NCI-H1436 treated with DMSO at 0.1 percent for 48 hours (cell line): ENCODE measurements at places on chromosomes 11 and 22.

GRCh38 chr11:67614730-67615714 lies 8.3 kb downstream of the NDUFV1 start:
- DNase-seq = no peak

- DNase-seq = no peak
These were observed 96.2 kb downstream of the LARGE2 start for GRCh38 chr11:46018651-46019050.

- DNase-seq = no peak
These were observed 1203.4 kb downstream of the TBC1D22A start for GRCh38 chr22:47965896-47966295.

- DNase-seq = no peak
These were observed 21.4 kb upstream of the ACRV1 start for GRCh38 chr11:125701858-125702621.

- no peak for DNase-seq
These were observed 530.7 kb upstream of the CHORDC1 start for GRCh38 chr11:90753546-90753945.

DNA sequence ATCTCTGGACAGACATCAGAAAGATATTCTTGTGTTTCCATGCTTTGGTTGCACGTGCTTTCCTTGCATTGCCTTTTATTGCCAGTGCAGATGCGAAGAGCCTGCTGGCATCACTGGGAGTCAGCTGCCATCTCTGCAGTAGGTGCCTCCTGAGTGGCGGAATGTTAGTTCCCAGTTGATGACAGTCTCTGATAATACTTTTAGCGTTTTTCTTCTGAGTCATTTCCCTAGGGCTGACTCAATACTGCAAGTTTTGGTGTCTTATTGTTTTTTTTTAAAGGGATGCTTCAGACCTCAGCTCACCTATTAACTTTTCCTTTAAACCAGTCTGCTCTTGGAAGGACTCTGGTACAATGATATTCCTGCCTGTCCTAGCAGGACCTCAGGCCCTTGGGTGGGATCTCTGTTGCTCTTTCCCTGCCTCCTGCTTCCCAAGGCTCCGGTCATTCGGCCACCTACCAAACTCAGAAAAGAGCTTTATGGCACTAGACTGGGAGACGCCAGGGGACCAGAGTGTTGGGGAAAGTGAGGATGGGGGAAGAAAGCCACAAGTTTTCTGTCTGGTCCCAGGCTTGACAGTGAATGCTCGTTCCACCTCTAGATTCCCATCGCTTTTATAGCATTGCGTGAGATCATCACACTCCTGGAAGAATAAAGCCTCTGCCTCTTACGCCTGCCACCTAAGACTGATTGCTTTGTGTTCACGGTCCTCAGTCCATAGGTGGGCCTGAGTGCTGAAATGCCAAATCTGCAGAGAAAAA lies 308.7 kb downstream of the DDX10 start:
- no peak for DNase-seq

- DNase-seq = no peak
These were observed 92.2 kb downstream of the STK33 start for GRCh38 chr11:8501836-8502235.

- no peak for DNase-seq
These were observed 27.7 kb upstream of the MUC5B start for GRCh38 chr11:1194977-1195681.

- no peak for DNase-seq
These were observed 267.6 kb upstream of the TENM4 start for GRCh38 chr11:79708319-79708932.

GRCh38 chr11:45436118-45436517 lies 150.0 kb upstream of the SYT13 start:
- no peak for DNase-seq

DNA sequence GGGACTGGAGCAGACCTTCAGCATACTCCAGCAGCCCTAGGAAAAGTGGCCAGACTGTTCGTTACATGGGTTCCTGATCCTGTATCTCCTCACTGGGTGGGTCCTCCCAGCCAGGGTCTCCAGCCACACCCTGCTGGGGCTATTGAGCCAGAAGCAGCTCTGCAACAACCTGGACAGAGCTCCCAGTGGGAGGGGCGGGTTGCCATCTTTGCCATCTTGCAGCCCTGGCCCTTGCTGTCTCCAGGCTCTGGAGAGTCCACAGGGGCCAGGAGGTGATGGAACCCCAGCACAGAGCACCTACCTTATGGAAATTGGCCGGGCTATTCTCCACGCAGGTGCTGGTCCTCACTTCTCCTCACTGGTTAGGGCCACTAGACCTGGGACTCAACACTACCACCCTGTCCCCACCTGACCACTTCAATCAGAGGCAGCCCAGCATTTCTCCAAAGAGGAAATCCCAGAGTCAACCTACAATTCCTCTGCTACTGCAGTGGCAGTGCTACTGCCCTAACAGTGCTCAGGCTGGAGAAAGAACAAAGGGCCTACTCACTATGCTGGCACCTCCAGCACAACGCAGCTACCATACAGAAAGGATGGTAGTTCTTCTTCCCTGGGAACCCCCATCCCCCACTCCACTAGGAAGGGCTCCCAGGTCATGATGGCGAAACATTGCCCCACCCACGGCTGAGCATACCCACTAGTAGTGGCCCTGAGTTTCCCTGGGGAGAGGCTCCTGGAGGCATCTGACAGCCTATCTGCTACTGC lies 290.2 kb upstream of the NCAM1 start:
- DNase-seq = no peak

GRCh38 chr22:45867118-45867905 lies 109.7 kb downstream of the WNT7B start:
- no peak for DNase-seq

DNA sequence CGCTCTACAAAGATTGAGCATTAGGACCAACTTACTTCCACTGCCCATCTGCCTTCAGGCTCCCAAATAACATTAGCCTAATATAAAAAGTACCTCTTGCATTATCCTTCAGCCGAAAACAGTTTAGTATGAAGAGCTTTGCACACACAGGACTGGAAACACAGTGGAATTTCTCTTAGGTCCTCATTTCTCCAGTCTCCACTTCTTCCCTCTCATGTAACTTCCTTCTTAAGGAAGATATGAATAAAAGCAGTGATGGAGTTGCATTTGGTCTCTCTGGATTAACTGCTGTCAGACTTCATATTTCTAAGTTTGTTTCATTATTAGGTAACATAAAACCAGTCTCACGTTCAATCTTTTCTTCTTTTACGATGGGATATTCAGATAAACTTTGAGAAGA lies 5.6 kb upstream of the MPEG1 start:
- DNase-seq = no peak

GRCh38 chr11:16779436-16779835 lies 41.0 kb downstream of the C11orf58 start:
- DNase-seq = no peak

DNA sequence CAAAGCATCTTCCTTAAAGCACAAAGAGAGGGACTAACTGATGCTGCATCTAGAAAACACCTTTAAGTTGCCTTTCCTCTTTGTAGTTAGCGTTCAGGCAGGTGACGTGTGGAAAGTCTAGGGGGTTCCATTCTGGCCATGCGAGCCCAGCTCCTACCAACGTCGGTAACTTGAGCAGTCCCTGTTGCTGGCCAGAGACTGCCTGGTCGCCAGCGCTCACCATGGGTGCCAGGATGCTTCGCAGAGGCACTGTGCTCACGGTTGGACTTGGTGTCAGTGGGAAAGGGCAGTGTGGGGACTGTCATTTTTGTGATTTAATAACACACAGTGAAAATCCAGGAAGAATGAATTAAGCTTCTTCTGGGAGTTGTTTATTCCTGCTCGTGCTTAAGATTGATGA lies 40.6 kb downstream of the PPP2R1B start:
- no peak for DNase-seq

DNA sequence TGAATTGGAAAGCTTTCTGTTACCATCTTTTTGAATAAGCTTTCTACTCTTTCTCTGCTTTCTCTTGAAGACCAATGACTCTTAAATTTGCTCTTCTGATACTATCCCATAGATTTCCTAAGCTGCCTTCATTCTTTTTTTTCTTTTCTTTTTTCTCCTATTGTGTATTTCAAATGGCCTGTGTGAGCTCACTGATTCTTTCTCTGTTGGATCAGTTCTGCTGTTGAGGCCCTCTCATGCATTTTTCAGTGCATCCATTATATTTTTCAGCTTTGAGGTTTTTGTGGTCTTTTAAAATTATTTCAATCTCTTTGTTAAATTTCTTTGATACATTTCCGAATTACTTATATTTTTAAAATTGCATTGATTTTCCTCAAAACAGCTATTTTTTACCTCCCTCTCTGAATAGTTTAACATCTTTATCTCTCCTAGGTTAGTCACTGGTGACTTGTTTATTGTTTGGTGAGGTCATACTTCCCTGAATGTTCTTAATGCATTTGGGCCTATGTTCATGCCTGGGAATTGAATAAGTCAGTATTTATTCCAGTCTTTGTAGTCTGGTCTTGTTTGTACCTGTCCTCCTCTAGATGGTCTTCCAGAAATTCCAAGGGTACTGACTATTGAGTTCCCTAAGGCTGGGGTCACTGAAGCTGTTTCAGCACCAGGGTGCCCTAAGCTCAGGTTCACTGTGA lies 110.6 kb upstream of the SERPIND1 start:
- no peak for DNase-seq

DNA sequence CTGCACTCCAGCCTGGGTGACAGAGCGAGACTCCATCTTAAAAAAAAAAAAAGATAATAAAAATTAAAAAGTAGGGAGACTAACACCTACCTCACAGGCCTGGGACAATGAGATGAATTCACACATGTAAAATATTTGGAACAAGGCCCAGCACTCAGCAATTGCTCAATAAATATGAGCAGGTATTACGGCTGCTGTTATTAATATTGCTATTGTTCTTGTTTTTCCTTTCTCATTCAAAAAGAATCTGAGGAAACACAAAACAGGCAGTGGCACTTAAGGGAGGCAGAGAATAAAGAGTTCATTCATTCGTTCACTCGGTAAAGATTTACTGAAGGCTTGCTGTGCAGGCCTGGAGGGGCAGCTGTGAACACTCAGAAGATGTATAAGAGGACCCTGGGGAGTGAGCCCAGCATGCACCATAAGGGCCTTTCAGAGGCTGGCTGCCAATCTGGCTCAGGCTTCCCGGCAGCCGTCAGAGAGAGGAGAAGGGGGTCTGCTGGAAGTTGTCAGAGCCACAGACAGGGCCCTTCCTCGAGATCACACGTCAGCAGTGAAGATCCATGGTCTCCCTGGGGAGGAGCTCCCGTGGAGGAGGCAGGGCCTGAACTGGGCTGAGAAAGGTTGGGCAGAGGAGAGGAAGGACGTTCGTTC lies 51.6 kb upstream of the TCF20 start:
- peak; percentile 93 for DNase-seq

- no peak for DNase-seq
These were observed 135.2 kb downstream of the MAML2 start for GRCh38 chr11:96207459-96208449.

DNA sequence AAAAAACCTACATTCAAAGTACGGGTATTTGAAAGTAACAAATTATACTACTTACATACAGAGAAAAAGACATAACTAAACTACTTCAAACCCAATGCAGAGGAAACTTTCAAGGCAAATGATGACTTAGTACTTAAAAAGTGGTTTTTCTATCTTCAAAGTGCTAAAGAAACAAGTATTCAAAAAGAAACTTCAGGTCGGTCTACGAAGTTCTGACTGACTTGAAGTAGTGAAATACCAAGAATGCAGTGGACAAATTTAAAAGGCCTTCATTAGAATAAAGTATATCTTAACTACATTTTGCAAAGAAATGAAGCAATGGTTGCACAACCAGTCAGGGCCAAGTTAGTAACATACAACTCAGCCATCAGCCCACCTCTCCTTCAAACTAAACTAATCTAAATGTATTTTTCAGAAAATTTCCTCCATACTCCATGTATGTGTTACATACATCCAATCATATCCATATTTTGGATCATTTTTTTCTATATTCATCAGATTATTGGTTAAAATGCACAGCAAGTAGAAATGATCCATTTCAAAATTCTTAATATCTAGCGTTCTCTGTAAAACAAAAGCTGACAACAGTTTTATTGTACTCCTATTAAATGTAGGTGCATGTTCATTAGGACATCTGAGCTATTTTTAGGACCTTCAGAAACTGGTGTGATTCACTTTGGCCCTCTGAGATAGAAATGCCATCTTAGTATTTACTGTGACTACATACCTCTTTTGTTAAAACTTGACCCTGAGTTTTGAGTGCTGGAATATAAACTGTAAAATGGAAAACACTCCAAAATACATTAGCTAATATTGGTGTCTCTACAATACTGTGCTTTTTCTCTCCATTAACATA lies 49.9 kb downstream of the BIRC2 start:
- DNase-seq = no peak

- DNase-seq = no peak
These were observed 582.3 kb upstream of the CHORDC1 start for GRCh38 chr11:90805172-90805571.

DNA sequence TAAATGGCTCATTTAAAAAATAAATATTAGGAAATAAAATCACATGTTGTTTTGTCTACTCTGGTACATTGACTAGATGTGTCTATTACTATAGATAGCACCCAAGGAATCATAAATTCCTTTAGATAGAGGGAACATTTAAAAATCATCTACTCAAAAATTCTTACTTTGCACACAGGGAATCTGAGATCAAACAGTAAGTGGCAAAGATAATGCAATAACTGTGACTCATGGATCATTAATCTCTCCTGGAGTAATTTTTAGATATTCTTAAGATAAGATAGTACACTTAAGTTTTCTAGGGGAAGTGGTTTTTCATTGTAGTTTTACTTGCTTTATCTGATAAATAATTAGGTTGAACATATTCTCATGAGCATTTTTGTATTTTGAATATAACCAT lies 468.9 kb downstream of the LUZP2 start:
- DNase-seq = no peak

DNA sequence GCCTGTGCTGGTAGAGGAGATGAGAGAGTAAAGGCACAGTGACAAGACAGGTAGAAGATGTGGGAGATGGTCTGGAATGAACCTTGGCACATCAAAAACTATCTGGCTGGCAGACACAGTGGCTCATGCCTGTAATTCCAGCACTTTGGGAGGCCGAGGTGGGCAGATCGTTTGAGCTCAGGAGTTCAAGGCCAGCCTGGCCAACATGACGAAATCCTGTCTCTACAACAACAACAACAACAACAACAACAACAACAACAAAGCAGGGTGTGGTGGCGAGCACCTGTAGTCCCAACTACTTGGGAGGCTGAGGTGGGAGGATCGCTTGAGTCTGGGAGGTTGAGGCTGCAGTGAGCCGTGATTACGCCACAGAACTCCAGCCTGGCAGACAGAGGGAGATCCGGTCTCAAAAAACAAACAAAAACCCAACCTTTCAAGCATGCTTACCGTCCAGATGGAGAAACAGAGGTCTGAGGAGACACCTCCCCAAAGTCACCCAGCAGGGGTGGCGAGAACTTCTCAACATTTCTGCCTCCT lies 11.8 kb downstream of the KCTD21 start:
- no peak for DNase-seq
